ENCODE measurements at places on chromosomes 7 and 10.

DNA sequence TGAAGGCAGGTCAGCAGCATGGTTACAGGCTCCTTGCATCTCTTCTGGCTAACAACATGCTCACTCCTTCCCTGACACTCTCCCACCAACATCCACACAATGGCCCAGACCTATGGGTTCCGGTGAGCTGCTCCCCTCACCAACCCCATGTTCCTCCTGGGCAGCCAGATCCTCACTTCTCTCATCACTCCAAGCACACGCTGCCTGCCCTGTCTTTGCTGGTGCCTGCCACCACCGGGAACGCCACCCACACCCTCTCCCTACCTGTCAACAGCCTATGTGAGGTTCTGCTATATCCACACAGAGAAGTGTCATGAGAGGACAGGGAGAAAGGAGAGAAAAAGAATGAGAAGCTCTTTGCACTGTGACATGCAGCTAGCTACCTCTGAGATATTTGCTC lies 14.6 kb downstream of the PARP12 start:
- no peak for DNase-seq

GRCh38 chr10:92076722-92077121 lies 153.2 kb downstream of the BTAF1 start:
- DNase-seq = no peak

DNA sequence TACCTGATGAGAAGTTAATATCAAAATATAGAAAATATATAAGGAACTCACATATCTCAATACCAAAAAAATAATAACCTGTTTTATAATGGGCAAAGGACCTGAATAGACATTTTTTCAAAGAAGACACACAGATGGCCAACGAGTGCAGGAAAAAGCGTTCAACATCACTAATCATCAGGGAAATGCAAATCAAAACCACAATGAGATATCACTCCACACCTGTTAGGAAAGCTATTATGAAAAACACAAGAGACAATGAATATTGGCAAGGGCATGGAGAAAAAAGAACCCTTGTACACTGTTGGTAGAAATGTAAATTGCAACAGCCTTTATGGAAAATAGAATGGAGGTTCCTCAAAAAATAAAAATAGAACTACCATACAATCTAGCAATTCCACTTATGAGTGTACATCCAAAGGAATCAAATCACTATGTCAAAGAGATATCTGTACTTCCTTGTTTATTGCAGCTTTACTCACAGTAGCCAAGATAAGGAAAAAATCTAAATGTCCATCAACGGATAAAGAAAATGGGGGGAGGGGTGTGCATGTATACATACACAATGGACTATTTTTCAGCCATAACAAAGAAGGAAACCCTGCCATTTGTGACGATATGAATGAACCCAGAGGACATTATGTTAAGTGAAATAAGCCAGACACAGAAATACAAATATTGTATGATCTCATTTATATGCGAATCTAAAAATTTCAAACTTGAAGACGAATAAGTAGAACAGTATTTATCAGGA lies 3.6 kb upstream of the ALOX5 start:
- no peak for DNase-seq

DNA sequence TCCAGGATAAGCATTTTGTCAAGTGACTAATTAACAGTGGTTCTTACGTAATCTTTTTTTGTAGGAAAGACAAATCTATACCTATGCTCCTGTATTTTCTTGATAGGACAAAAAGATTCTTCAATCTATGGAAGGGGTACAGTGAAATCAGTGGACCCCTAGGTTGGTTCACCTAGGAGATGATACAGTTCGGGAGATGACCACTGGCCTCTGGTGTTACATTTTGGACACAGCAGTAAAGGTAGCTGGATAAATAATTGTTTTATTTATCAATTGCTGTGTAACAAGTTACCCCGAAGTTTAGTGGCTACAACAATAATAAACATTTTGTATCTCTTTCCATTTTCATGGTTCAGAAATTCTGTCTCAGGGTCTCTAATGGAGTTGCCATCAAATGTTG lies 288.2 kb upstream of the MAGI2 start:
- no peak for DNase-seq

DNA sequence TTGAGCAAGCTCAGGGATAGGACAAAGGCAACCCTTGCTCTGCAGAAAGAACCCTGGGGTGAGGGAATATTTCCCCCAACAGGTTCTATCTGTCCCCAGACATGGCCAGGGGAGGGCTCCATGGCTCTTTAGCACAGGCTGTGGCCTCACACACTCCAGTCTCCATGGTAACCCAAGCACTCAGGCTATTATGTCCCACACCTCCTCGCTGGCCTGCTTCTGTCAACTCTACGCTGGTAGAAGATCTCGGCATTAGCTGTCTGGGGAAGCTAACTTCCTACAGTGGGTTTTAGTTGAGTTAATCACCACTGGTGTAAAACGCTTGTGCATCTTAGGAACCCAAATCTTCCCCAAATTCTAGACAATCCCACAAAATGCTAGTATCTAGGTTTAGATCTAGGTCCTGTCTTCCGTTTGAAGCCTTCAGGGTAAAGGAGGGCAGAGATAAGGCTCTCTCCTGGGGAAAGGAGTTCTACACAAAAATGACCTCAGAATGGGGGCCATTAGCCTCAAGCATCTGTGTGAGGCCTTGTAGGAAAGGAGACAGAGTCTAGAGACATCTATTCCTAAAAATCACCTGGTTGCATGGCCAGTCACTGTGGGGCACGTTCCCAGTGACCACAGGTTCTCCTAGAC lies 36.7 kb upstream of the SLIT1 start:
- no peak for DNase-seq

- DNase-seq = no peak
Observed at GRCh38 chr10:44883593-44884331, 27.4 kb upstream of the TMEM72 start.

DNA sequence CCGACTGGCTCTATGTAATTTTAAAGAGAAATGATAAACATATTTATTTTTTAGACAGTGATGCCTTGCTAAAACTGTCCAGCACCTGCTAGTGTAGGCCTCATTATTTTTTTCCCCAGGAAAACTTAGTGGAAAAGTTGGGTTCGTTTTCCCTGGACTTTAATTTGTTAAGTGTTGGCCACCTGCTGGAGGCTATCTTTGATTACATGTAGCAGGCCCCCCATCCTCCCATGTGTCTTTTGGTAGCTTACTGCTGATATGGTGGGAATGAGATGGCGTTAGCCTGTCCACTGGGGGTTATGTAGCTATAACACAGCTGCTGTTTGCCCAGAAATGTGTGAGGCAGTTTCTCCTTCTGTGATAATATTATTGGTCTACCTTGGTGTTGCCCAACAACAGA lies 265.0 kb downstream of the SORCS3 start:
- DNase-seq = no peak

DNA sequence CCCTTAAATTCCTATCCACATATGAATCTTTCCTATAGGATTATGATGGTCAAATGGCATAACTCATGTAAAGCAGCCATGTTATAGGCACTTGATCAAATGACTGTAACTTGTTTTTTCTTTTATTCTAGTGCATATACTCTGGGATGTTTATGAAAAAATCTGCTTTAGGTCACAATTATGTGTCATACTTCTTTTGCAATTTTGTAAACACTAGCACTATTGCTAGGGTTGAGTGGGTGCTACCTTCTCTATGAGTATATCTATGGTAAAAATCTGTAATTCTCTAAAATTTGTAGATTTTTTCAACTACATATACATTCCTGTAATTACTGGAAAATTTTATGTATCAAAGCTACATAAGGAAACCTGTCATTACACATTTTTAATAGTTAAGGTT lies 50.0 kb downstream of the HGF start:
- DNase-seq = no peak

DNA sequence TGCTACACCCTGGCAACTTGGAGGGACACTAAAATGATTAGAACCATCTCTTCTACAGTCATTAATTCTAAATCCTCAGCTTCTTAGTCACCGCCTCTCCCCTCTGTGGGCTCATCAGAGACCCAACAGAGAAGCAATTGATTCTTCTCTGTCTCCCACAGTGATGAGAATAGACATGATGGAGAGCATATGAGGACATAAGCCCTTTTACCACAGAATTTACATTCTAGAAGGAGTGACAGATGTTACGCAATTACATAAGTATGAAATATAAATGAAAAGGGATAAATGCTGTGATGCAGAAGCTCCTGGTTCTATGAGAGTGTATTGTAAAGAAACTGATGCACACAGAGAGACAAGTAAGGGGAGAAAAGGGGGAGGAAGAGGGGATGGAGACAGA lies 18.1 kb upstream of the ABCB5 start:
- DNase-seq = no peak

DNA sequence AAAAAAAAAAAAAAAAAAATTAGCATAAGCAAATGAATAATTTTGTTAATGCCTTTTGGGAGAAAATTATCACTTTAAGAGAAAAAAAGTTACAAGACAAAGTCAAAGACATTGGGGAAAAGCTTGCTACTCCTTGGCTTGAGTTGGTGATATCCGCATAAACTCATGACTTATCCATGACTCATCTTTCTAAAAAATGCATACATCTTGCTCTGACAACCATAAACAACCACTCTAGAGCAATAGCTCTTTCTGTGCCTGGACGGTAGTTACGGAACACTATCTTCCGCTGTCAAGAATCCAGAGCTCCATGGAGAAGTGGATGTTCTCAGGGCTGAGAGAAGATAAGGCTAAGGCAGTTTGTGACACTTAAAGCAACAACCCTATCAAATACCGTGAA lies 281.1 kb upstream of the PFKP start:
- no peak for DNase-seq

DNA sequence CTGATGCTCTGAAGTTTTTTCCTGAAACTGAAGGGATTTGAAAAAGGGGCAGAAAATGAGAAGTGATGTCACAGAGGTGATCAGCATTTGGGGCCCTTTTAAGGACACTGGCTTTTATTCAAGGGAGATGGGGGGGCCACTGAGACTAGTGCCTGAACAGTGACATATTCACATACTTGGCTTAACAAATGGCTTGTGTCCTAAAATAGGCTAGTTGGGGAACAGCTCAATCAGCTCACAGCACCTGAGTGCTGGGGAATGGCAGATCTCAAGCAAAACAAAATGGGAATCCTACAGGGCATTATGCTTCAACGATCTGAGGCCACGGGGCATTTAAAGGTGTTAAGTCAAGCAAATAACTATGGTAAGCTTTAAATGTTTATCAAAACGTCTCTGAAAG lies 90.1 kb downstream of the UBE2H start:
- DNase-seq = no peak

- DNase-seq = no peak
Observed at GRCh38 chr10:50260791-50261281, 9.5 kb upstream of the ASAH2 start.

DNA sequence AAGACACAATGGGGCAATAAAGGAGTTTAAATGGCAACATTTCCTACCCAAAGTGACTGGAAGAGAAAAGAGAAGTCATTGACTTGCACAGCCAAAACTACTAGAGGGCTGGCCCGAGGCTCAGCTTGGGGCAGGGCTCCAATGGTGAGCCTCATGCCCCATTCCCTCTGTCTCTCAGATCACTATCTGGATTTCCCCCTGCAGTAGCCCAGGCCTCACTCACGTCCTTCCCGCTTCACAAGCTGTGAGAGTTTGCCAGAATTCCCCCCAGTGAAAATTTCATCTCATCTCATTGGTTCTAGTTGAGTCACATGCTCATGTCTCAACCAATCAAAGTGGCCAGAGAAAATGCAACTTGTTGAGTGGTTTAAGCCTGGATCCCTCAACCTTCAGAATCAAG lies 181.3 kb downstream of the WDR11 start:
- DNase-seq = no peak
